H4 (cell line): ENCODE measurements at places on chromosomes 5 and 9.

- DNase-seq, result no peak
Measured at GRCh38 chr5:59254055-59254687, 639.4 kb downstream of the PDE4D start.

DNA sequence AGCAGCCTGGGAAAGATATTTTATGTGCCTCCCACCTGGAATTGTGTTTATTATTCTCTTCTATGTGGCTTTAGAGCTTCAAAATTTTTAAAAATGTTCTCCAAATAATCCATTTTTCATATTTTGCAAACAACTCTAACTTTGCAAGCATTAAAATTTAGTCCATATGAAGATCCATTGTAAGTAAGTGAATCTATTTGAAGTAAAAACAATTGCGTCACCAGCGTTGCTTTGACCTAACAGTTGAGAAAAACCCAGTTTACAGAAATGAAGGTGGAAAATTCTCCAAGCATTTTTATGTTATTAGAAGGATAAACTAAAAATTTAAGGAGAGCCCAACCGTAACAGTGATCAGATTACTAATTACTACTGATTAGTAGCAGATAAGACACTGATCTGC lies 38.9 kb upstream of the TLX3 start:
- DNase-seq, result no peak

GRCh38 chr9:21812415-21812814 lies 10.0 kb downstream of the MTAP start:
- DNase-seq, result no peak

GRCh38 chr5:74948031-74948546 lies 81.9 kb upstream of the FAM169A start:
- DNase-seq, result no peak

DNA sequence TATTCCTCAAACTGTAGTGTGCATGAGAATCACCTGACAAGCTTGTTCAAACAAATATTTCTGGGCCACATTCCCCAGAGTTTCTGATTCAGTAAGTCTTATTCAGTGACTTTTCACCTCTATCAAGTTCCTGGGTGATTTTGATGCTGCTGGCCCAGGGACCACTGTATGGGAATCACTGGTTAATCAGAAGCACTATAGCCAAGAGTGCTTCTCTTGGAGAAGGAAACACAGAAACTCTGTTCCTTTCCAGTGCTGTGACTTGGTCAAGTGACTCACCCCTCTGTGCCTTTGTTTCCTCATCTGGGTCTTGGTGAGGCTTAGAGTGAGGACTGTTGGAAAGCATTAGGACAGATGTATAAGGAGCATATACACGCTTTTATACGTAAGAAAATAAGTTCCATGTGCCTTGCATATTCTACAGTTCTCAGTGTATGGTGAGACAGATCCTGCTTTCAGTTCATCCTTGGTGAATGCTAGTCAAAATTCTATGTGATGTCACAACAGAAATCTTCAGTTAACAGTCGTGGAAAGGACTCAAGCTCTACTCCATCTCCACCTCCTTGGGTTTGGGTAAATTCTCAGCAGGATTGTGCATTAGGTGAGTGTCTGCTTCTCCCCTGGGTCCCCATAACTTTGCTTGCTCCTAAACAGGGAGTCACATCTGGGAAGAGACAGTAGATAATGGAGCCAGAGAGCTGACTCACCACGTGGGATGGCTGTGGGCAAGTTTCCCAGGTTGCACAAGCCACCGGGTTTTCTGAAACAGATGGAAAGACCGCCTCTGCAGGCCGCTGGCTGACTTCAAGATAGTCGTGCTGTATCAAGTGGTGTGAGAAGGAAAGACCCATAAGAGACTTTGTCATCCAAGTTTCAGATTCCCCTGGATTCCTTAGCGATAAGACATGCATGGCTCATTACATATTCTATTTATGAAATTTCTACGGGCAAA lies 117.0 kb downstream of the NXNL2 start:
- peak; percentile 87 for DNase-seq

DNA sequence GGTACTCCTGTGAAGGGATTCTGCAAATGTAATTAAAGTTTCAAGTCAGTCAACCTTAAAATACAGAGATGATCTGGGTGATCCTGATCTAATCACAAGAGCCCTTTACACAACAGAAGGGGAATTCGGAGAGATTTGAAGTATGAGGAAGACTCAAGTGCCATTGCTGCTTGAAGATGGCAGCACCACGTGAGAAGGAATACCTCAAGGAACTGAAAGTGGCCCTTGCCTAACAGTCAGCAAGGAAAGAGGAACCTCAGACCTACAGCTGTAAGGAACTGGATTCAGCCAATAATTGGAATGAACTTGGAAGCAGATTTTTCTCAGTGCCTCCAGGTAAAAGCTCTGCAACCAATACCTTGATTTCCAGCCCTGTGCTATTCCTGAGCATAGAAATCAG lies 87.4 kb downstream of the THBS4 start:
- DNase-seq, result no peak

DNA sequence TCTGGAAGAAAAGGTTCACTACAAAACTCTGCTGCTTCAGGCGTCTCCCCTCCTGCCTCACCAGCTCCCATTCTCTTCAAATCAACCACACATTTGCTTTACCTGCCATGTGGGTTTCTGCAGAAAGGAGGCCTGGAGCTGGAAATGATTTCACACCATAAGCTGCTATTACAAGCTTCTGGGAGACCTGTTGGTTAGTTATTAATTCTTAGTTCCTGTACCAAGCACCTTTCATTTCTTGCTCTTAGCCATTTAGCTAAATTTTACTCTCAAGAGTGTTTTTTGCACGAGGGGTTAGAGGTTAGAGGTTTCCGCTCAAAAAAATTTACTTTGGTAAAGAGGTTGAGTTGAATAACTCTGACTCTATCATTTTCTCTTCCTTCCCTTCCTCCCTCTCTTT lies 70.3 kb downstream of the MAP1B start:
- no peak for DNase-seq

GRCh38 chr5:2185646-2186471 lies 303.1 kb upstream of the IRX4 start:
- no peak for DNase-seq
